ENCODE measurements at places on chromosomes 12 and 14.

DNA sequence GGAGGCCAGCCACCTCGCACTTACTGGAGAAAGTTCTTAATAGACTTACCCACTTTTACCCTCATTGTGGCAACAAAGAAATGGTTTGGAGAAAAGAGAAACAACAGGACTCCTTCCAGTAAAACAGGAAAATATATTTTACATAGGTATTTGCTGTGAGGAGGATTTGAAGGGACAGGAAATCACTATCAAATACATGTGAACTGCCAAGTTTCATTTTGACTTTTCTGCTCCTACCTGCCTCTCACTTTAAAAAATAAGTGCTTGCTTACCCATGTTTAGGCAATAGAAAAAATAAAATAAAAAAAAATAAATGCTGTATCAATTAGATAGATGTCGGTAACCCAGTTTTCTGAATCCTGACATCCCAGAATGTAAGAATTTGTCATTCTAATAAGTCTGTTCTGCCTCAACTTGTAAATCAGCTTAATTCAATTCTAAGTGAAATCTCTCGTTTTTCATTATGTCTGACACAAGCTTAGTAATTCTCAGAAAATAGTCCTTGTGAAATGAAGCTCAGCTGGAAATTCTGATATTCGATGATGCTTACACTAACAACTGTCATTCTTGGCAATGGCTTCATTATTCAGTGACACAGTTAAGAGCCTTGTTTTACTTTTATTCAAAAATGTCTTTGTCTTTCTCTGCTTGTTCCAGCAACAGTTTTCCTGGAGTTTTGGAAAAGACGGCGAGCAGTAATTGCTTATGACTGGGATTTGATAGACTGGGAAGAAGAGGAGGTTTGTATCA lies 131.3 kb downstream of the SLC5A8 start:
- DNase-seq = no peak

DNA sequence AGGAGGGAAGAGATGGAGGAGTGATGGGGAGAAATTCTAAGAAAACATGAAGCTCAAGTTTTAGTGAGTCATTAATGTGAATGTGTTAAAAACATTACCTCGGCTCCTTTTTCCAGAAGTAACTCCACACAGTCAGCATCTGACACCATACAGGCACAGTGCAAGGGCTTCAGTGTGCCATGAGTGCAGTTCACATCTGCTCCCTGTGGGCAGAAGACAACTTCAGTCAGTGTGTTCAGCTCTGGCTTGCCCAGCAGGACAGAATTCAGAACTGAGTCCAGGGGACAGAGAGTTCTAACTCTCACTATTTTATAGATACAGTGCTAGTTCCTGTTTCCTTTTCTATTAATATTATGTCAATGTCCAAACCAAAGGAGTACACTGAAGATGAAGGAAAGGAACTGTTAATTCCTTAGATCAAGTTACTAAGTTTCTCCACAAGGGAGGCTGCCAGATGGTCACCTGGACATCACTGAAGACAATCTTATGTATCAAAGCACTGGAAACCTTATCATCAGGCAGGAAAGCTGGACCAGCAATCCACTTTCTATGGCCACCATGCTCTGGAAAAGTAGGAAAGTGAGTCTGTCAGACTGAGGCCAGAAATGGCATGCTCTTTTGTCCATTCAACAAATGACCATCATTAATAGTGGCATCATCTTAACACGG lies 6.1 kb downstream of the ASB8 start:
- no peak for DNase-seq

- DNase-seq = no peak
Observed at GRCh38 chr12:130122356-130122755, 39.9 kb upstream of the FZD10 start.

DNA sequence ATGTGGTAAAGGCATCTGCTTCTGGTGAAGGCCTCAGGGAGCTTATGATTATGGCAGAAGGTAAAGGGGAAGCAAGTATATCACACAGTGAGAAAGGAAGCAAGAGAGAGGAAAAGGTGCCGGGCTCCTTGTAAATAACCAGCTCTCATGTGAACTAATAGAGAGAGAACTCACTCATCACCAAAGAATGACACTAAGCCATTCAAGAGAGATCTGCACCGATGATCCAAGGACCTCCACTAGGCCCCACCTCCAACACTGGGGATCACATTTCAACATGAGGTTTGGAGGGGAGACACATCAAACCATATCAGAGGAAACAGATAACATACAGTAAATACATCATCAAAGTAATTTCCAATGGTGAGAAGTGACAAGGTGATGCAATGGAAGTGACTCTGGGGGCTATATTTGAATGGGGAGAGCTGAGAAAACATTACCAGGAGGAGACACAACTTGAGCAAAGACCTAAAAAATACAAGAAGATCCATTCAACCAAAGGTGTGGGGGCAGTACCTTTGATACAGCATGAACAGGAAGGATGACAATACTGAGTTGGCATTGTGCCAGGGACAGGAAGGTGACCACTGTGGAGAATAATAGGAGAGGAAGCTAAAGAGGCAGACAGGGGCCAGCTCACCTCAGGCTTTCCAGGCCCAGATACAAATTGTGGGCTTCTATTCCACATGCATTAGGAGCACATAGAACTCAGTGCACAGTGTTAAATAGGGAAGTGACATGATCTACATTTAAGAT lies 134.4 kb upstream of the GRIP1 start:
- DNase-seq = no peak
